ENCODE measurements at places on chromosomes 12 and 14.

GRCh38 chr12:3533703-3534386, 42.8 kb downstream of the PRMT8 start:
- DNase-seq, result peak; percentile 27

DNA sequence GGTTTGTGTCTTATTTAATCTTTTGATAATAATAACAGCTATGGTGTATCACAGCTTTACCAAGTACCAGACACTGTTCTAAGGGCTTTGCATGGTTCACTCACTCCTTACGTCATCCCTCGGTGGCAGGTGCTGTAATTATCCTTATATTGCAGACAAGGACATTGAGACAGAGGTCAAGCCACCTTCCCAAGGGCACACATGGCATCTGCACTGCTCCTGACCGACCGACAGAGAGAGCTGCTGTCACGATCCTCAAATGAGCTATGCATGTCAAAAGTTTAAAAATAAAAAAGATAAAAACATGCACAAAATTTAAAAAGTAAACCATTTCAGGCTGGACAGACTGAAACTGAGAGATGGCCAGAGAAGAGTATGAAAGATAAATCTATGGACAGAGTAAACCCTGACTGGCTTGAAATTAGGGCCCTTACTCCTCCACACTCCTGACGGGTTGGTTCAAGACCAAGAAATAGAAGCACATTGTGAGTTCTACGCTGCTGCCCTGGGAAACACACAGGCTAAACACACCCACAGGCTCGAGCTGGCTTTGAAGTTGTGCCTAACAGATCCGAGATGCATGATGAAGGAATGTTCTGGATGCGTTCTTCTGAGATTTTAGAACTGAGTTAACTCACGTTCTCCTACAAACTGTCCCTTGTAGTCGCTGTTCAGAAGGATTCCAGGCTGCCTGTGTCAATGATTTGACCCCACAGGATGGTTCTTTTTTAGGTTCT, 268.7 kb downstream of the ZFP36L1 start:
- peak; percentile 48 for DNase-seq

DNA sequence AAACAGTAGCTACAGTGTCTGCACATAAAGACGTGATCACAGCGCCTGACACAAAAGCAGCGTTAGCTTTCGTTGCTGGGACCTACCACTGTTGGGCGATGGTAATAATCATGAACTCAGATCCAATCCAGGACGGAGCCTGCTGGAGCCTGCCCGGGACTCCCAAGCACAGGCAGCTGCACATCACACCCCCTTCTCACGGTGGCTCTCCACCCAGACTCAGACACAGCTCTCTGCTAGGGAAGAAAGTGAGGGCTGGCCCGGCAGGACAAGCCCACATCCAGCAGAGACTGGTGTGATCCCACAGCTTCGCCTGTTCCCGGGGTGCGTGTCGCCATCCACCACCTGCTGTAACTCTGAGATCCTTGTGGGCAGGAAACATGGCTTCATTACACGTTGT, 49.9 kb upstream of the FOXN3 start:
- DNase-seq, result no peak

- DNase-seq, result no peak
Measured at GRCh38 chr14:59097681-59098080, 90.8 kb upstream of the DAAM1 start.

DNA sequence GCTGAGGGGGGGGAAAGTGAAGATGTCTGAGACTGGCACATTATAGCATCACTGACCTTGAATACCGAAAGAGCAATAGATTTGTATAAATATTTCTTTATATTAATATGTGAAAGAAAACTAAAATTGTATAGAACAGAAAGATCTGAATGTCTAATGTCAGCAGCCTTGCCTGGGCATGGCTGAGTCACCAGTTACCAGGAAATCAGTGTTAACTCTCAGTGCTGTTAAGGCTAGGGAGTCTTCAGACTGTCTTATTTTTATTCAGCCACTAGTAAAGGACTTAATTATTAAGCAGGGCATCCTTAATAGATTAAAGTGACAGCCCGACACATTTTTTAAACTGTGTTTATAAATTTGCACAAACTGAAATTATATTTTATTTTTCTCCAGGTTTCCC, 122.9 kb upstream of the AEBP2 start:
- peak; percentile 61 for DNase-seq

- peak; percentile 13 for DNase-seq
Measured at GRCh38 chr14:91299121-91300115, 54.9 kb upstream of the GPR68 start.

DNA sequence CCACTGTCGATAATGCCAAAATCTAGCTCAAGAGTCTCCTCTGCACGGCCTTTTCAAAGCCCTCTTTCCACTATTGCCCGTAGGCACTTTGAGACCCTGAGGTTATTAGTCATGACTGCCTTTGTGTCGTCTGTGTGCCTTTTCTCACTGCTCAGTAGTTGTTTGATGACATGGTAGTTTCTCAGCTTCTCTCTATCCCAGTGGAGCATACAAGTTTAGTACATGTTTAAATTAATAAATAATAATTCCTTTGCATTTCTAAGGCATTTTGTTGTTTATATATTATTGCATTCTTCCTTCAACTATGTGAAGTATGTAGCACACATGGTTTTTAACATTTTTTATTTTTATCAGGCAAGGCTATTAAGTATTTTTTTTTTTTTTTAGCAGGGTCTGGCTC, 458.1 kb downstream of the PCNX1 start:
- DNase-seq, result no peak

GRCh38 chr14:90179809-90180779, 76.3 kb upstream of the PSMC1 start:
- no peak for DNase-seq

GRCh38 chr12:111055181-111055880, 135.0 kb upstream of the MYL2 start:
- DNase-seq, result no peak

Measured in kidney tubule cell (primary cell).